Right ventricle myocardium inferior (tissue), 1 donor: ENCODE measurements at places on chromosomes 6 and 20. TPM values are rescaled to one million over a fixed set of nuclear protein-coding genes. Genes with fewer than 3 reads are reported as not detected.

DNA sequence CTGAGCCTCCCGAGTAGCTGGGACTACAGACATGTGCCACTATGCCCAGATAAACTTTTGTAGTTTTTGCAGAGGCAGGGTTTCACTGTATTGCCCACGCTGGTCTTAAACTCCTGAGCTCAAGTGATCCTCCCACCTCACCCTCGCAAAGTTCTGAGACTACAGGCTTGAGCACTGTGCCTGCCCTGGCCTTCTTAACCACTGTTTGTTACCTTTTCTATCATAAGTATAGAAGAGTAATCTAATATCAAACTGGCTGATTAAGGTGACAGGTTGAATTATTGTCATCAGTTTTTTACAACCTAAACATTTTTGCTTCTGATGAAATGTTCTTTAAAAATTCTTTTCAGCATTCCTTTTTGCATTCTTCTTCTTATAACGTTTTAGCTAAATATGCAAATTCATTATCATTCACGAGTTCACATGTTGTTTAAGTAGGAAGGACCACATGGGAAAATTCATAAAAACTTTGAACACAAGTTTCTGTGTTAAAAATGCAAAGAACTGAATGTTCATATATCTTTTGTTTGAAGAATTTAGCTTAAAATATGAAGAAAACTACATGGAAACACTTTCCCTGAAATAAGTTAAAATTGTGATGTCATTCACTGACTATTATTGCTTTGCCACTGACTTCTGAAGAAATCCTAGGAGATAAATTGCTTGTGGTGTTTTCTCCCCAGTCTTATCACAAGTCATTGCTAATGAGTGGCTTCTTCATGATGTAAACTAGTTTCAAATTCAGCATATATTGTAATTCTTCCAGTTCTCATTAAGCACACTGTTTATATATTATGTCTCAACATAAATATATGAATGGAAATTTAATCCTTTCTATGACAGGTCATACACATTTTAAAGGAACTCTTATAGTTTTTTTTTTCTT lies 106.7 kb downstream of the ADGRB3 start:
- no peak for DNase-seq

DNA sequence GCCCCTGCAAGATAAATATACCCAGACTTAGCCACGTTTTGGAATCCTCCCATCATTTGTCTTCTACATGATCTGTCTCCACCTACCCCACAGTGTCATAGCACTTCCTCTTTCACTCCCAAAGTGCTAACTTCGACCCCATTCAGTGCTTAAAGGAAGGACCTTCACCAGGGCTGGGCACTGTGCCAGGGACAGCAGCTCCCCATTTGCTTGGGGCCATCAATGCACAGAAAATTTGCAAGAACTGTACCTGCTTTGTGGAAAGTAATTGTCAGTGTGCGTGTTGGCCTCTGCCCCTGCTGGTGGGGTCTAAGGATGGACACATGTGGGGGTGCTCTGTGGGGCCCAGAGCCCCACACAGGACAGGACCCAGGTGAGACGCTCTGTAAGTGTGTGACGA lies 5.2 kb upstream of the BPIFA2 start:
- DNase-seq: no peak

- no peak for DNase-seq
Measured at GRCh38 chr6:155883741-155884140, 428.1 kb upstream of the NOX3 start.

DNA sequence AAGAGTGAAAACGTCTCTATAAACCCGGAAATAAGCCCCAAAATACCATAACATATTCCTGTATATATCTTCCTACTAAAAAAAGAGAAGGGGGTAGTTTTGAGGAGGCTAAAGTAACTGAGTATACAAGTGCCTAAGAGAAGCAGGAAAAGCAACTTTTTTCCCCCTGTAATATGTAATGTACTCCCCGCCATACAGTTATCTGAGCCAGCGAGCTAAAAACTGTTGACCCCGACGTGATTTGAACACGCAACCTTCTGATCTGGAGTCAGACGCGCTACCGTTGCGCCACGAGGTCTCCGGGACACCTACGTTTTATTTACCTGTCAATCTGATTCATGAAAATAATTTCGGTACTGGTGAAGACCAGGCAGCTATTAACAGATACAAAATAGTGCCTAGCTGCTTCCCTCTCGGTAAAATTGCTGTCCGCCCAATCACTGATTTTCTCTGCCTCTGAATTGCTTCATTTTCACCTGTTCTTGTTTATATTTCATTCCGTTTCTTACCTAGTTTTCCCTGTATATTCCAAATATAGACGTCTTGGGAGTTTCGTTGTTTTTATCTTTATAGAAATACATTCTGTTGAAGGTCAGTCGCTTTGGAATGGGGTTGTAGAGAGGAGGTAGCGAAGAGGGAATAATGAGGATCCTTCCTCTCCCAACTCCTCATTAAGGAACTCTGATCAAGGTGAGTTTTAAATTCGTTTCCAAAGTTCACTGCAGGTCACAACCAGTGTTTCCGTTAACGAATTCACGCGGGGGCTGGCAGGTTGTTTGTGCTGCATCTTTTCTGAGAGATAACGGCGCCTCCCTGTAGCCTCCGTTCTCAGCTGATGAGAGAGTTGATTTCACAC lies 33.6 kb upstream of the BTN3A2 start:
- no peak for DNase-seq

DNA sequence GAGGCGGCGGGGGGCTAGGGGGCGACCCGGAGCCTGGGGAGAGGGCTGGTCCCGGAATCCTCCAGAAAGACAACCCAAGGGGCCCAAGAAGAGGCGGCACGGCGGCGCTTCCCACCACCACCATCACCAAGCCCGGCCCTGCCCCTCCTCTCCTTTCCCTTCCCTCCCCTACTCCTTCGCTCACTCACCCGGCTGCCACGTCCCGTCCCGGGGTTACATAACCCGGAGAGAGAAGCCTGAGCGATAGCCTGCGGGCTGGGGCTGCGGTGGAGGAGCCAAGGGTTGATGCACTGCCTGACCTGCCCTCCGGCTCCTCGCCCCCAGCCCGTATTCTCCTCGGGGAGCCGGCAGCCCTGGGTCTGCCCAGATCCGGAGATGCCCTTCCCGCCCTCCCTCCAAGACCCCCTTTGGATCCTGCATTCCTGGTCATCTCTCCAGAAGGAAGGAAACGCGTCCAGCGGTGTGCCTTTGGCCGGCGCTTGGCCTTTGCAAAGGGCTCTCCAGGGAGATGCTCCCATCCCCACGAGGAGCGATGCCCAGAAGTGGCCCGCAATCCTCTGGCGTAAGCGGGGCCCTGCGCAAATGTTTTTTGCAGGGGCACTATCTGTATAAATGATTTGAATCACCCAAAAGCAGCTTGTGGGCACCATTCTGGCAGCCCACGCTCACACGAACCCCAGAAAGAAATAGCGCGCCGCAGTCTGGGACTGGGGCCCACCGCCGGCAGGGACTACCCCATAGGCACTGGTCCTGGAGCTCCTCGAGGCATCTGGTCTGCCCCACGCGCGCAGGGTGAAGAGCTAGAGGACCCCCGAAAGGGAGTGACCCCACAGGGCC lies 4.6 kb upstream of the CPXM1 start:
- peak; percentile 58 for DNase-seq

- DNase-seq: no peak
Measured at GRCh38 chr6:86440608-86441007, 496.7 kb upstream of the HTR1E start.

DNA sequence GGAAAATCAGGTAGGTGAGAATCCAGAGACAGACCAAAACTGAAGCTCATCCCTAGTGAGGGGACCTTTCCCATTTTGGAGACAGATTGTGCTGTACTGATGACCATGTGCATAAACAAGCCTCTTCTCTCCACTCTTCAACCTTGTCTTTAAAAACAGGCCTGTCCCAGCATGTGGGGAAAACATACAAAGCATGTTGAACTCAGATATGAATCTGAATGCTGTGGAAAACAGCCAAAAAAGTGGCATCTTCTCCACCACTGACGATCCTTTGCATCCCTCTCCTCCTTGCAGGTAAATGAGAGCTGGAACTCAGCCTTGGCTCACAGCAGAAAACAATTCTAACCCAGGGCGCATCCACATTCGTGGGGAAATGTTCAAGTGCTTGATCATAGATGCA lies 123.7 kb upstream of the FOXQ1 start:
- DNase-seq: no peak

- no peak for DNase-seq
Measured at GRCh38 chr6:85163156-85164080, 286.5 kb upstream of the NT5E start.

DNA sequence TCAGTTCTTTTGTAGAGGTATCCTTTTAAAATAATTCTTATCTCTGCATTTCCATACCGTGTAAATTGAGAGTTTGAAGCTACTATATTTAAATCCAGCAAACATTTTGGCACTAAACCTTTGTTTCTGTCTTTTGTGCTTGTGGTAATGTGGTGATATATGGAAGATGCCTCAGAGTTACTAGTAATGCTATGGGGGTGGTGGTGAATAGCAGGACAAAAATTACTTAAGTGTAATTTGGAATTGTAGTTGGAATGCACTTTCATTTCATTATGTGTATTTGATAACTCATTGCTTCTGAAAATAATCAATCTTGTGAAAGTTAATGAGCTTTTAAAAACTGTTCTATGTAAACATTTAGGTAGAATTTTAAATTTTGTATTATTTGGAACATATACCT lies 404.5 kb downstream of the PHF3 start:
- no peak for DNase-seq

- DNase-seq: peak; percentile 75
Measured at GRCh38 chr6:7909323-7910276, 988 bp downstream of the TXNDC5 start.

- DNase-seq: no peak
Measured at GRCh38 chr6:33841070-33841469, 37.3 kb upstream of the MLN start.

GRCh38 chr6:125821825-125822281 lies 31.1 kb downstream of the NCOA7 start:
- no peak for DNase-seq

GRCh38 chr6:636488-636887 lies 20.4 kb downstream of the HUS1B start:
- no peak for DNase-seq

DNA sequence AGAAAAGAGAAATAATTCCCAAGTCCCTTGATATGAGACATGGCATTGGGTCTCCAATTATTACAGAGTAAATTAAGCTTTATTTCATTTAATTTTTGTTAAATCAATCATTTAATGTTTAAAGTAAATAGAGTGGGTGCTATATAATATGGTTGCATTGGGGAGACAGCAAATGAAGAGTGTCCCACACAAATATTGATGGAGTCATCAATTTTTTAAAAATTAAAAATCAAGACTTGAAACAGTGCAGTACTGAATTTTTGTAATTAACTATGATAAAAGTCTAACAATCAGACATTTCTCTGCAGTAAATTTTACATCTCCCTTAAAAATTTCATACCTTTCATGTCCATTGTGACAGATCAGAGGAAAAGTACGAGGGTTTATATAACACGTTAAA lies 193.9 kb upstream of the ID4 start:
- no peak for DNase-seq

DNA sequence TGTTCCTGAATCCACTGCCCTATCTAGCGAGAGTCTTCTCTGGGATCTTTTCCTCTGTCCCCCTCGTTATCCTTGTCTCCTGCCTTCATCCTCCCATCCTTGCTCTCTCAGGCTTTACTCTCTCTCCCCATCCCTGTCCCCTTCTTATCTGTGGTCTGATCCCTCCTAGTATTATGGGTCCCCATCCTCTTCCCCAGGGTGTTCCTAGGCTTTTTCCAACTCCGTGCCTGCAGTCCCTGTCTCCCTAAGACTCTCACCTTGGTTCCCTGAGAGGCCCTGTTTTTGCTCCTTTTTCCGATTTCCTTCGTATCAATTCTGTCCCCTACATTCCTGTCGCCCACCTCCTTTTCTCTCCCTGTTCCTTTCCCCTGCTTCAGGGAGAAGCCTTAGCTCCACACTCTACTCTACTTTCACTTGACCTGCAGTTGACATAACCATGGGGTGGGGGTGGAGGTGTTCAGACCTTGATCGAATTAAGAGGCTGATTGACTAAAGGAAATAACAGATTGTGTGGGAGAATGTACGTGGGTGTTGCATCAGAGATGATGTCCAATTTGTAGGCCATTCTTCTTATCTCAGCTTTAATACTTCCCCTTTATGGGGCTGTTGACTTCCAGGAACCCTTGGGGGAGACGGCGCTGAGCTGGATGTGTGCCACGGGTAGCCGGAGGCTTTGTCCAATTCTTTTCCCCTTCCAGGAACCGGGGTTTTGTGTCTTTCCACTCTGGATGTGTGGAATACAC lies 905 bp downstream of the PPARD start:
- peak; percentile 73 for DNase-seq

The TPD52L1 gene
- 56.2 TPM for total RNA-seq

The IL17A gene
- total RNA-seq: not detected

The SAPCD1 gene
- 0.57 TPM for total RNA-seq

The PRPH2 gene
- total RNA-seq: 0.49 TPM

The NR2E1 gene
- total RNA-seq: not detected
